ENCODE measurements at places on chromosomes 5 and 9.

- no peak for DNase-seq
These were observed 489.3 kb downstream of the TLE4 start for GRCh38 chr9:80061096-80061495.

GRCh38 chr9:129632460-129632859, 6.5 kb downstream of the NTMT1 start:
- no peak for DNase-seq

- no peak for DNase-seq
These were observed 205.0 kb downstream of the CRB2 start for GRCh38 chr9:123561046-123561445.

DNA sequence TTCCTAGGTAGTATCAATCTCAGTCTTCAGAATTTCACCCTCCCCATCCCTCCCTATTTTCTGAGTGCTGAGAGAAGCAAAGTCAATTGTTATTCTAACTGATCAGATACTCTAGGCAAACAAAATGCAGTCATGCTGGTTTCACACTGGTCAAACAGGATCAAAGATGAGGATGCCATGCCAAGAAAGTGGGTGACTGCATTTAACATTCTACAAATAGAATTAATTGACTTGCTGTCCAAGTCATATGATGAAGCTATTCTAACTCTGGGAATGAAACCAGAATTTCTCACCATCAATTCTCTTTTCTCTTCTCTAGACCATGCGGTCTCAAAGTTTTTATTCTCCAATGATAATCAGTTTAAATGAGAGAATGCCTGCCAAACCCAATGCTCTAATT, 112.5 kb downstream of the CTNND2 start:
- no peak for DNase-seq

- no peak for DNase-seq
These were observed 327.3 kb upstream of the CDH6 start for GRCh38 chr5:30866142-30866541.

GRCh38 chr9:134602547-134603362, 38.8 kb upstream of the COL5A1 start:
- DNase-seq = no peak

GRCh38 chr9:87381746-87382145, 115.9 kb upstream of the DAPK1 start:
- DNase-seq = no peak

- no peak for DNase-seq
These were observed 589.4 kb downstream of the NR2F1-AS1 start for GRCh38 chr5:92991581-92992067.

DNA sequence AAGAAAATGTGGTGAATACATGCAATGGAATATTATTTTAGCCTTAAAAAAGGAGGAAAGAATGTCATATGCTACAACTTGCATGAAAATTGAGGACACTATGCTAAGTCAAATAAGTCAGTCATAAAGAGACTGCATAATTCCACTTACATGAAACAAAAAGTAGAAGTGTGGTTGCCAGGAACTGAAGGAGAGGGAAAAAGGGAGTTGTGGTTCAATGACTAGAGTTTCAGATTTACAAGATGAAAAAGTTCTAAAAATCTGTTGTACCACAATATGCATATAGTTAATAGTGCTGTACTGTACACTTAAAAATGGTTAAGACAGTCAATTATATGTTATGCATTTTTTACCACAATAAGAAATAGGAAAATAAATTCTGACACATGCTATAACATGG, 95.4 kb downstream of the SLC44A1 start:
- no peak for DNase-seq

DNA sequence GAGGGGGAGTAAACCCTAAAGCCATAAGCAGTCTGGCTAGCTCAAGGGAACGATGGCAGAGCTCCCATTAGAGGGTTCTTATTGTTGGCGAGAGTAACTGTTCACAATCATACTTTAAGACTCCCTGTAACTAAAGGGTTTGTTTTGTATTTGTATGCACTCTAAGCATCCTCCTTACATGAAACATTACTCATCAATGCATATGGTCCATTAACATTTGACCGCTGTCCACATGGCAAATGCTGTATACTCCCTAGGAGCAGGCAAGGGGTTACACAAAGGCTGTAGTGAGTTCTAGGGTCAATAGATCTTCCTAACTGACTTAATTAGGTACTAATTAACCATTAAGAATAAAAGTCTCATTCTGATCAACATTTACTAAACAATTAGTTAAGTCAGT, 95.3 kb upstream of the MRPS30 start:
- DNase-seq = no peak

DNA sequence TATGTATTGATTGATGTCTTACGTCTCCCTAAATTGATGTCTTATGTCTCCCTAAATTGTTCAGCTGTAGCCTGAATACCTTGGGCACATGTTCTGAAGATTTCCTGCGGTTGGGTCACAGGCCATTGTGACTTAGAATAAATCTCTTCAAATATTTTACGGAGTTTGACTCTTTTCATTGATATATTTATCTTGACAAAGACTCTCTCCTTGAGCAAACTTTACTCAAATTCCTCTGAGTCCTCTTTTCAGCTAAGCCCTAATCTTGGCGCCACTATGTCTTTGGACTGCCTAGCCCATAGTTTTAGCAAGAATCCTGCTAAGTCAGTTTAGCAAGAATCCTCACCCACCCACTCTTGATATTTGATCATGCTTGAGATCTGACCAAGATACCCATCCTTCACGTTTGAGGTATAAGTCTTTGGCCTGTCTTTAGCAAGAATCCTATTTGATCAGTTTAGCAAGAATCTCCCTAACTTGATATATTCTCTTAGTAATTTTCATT, 35.3 kb upstream of the FBXL17 start:
- no peak for DNase-seq

- peak; percentile 80 for DNase-seq
These were observed 296.7 kb downstream of the ARL15 start for GRCh38 chr5:54013556-54014194.

GRCh38 chr9:109771796-109772531, 8.0 kb upstream of the PALM2AKAP2 start:
- DNase-seq = no peak

DNA sequence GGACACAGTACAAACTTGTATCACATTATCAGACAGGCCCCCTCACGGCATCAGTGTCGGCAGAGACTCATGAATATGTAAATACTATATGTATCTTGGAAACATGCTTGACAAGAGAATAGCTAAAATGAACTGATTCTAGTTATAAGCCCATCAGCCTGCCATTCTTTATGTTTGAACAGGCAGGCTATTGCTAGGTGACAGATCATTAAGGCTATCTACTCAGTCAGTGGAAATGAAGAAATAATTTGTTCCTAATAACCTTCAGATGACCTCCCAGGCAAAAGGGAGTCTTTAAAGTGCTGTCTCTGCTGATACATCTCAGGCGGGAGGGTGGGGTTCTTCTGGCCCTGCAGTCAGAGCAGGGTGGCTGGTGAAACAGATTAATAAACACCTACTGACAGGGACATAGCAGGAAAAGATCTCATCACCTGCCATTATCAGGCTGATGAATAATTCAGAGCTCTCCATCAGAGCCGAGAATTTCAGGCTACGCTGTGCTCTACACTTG, 394.2 kb downstream of the RASEF start:
- DNase-seq = no peak

DNA sequence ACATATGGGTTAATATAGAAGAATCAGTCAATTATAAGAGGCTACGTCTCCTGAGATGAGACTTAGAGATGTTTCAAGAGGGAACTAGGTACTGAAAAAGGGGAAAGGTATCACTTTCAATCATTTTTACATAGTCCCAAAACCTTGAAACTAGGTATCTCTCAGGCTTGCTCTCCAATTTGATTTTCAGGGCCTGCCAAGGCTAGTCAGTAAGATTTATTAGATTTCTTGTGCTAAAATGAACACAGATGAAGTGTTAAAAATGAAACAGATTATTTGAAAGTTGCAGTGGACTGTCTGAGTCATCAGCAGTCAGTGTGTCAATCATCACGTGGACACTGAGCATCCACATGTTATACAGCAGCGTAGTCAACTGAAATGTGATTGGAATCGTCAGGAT, 591.1 kb downstream of the DTWD2 start:
- no peak for DNase-seq

- DNase-seq = no peak
These were observed 3.5 kb upstream of the SNX30 start for GRCh38 chr9:112747094-112747493.

DNA sequence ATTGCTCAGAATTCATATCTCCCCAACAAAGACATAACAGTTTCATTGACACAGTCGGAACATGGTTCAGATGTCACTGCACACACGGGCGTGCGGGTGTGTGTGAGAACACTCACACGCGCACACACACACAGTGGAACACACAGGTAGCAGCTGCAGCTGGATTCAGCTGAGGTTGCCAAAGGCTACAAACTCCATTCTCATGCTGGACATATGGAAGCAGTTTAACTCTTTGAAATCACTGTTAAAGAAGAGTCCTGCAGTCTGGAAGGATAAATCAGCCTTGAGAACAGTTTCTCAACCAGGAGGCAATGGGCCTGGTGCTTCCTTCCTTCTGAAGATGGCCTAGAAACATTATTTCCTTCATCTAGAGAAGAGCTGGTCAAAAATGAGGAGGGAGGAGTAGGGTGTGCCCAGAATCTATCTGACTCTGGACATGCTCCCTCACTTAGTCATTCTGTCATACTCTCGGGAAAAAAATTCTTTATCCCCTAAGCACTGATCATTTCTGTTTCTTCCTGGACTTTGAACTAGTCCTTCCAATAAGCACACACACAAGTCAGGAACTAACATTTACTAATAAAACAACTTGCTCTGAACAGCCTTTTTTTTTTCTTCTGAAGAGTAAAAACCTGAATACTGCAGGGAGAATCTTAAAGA, 160.6 kb downstream of the ZDHHC21 start:
- no peak for DNase-seq

DNA sequence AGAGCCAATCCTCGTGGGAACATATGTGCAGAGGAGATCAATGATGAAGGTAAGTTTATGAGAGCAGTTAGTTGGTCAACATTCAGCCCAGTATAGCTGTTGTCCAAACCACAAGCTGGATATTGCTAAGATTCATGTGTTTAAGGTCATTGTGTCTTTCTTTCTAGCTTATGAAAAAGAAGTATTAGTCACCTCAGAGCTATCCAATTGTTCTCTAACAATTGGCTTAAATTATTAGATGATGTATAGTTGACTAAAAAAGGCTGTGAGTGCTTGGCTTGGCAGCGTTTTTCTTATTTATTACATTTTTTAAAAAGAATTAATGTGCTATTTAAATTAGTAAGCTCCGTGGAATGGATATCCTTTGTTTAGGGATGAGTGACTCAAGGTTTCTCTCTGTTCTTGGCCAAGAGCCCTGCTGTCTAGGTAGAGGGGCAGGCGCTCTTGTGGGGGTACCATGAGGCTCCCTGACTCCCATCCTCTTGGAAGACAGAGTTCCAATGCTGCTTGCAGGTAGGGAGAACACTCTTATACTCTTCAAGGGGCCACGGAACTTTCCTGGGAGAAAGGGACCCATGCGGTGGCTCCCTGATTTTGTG, 487.4 kb downstream of the IRX1 start:
- no peak for DNase-seq

- DNase-seq = no peak
These were observed 539.5 kb downstream of the EBF1 start for GRCh38 chr5:158560170-158560569.

DNA sequence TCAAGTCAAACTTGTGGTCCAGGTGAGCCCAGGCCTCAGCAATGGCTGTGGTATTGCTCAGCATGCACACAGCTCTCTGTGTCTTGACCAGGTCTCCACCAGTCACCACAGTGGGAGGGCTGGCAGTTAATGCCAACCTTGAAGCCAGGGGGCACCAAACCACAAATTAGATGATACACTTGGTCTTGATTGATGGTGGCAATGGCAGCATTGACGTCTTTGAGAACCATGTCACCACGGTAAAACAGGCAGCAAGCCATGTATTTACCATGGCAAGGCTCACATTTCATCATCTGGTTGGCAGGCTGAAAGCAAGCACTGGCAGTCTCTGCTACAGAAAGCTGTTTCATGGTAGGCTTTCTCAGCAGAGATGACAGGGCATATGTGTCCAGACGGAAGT, 40.0 kb downstream of the NIM1K start:
- DNase-seq = peak; percentile 34

DNA sequence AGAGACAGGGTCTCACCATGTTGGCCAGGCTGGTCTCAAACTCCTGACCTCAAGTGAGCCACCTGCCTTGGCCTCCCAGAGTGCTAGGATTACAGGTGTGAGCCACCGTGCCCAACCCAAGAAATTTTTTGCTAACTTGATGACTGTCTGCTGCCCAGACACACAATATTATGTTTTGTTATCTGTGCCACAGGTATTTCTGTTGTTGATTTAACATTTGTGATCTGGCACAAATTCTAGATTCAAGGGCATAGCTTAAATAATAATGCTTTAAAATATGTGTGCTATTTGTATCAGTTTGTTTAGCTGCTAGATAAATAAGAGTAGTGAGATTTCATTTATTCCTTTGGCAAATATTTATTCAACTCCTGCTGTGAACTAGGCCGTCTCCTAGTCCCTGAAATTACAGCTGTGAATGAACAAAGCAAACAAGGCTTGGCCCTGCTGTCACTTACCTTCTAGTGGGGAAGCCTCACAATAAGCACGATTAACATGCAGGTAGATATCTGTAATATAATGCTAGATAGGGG, 35.3 kb downstream of the GAPVD1 start:
- no peak for DNase-seq

GRCh38 chr5:173341961-173342430, 13.8 kb upstream of the STC2 start:
- DNase-seq = no peak

DNA sequence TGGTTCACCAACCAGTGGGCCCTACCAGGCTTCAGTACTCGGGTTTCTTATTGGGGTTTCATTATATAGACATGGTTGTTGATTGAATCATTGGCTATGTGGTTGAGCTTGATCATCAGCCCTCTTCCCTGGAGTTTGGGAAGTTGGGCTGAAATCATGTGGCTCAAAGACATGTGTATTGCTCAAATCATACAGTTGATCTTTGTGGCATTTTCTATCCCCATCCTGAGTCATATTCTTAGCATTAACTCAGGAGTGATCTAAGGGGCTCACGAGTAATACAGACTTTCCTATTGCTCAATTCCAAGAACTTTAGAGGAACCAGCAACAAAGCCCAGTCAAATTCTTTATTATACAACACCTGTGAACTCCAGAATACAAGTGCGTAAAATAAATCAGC, 66.2 kb downstream of the SMC5 start:
- DNase-seq = no peak

DNA sequence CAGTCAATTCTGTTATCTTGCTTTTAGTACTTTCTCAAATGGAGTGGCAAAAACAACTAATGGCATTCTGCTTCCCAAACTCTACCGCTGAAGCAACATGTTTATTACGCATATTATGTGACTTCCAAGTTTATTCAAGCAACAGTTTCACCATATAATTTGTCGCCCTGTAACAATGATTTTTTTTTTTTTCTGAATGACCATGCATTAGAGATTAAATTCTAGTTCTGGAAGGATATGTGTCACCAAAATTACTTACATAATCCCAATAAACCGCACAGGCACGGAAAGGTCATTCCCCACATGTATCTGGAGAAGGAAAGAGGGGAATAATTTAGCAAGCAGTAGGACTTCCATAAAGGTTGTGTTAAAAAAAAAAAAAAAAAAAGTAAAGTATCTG, 691.8 kb downstream of the DNAH5 start:
- no peak for DNase-seq
